ENCODE measurements at places on chromosomes 7 and 10.

DNA sequence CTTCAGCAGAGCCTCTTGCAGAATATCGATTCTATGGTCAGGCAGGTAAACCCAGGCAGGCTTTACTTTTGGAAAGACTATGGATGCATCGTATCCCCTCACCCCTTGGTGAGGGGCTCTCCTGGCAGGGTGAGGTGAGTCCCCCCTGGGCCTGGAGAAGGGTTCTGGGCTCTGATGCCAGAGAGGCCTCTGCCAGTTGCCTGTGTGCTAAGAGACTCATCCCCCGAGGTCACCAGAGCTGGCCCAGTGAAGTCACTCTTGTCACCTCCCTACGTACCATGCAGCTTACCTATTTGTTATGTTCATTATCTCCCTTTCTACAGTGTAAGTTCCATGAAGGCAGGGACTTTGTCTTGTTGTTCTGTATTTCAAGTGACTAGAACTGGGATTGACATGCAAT lies 51.3 kb downstream of the TSPAN15 start:
- peak; percentile 0 for DNase-seq

DNA sequence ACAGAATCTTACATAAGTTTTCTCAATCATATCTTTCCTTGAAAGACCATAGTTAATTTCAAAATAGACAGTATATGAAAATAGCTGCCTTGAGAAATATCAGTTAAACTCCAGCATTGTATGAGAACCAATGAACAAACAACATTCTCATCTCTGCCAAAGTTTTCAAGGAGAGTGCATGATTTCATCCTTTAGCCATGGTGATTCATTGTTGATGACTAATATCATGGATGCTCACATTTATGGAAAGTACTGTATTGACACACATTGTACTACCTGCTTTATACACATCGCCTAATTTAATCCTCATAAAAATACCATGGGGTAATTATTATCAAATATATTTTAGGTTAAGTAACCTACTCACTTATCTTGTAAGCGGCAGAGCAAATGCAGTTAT lies 250.3 kb downstream of the CNTNAP2 start:
- DNase-seq, result no peak

GRCh38 chr7:3358991-3359390 lies 57.9 kb downstream of the SDK1 start:
- DNase-seq, result no peak

DNA sequence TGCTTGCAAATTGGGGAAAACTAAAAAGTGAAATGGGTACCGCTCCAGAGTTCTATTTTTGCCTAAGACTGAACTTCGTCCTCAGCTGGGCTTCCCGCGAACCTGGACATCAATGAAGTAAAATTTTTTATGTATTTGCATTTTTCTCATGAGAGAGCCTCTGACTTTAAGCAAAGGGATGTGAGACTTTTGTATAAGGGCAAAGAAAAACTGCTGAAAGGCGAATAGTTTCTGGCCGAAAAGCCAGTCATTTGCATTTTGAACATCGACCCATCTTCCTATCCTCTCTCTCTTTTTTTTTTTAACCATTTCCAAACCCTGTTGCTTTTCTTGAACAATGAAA lies 573 bp downstream of the PMPCB start:
- DNase-seq, result no peak

DNA sequence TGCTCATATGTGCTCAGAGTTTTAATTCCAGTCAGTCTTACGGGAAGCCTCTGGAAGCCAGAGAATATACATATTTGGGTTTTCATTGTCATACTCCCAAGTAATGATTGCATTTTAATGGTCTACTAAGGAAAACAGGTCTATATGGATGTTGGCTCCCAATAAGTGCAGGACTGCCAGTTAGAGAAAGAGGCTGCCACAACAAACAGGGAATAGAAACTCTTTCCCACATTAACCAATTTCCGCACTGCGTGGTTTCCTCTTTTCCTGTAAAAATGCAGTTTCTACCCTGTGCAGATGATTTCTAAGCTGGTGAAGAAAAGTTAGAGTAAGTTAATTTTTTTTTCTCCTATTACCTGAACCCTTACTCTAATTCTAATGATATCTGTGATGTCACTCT lies 78.2 kb downstream of the CCSER2 start:
- DNase-seq, result no peak

GRCh38 chr7:69189406-69189805 lies 408.9 kb upstream of the AUTS2 start:
- DNase-seq, result peak; percentile 51

GRCh38 chr7:131836733-131837132 lies 280.3 kb upstream of the PODXL start:
- no peak for DNase-seq

DNA sequence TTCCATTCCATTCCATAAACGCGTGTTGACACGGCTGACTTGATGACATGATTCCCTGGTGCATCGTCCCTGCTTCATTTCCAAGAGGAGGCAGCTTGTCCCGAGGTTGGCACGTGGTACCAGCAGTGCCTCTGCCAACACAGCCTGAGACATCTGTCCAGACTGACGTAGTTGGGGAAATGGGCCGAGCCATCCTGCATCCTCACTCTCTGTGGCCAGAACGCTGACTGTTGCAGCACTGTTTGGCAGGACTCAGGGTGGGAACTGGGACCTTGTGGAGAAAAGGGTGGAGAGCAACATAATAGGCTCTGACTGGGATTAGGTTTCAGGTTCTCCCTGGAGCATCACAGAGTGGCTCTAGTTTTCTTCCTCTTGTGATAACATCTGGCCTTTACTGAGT lies 118.6 kb upstream of the BTBD16 start:
- no peak for DNase-seq

GRCh38 chr10:49446031-49446430 lies 50.1 kb upstream of the DRGX start:
- no peak for DNase-seq

DNA sequence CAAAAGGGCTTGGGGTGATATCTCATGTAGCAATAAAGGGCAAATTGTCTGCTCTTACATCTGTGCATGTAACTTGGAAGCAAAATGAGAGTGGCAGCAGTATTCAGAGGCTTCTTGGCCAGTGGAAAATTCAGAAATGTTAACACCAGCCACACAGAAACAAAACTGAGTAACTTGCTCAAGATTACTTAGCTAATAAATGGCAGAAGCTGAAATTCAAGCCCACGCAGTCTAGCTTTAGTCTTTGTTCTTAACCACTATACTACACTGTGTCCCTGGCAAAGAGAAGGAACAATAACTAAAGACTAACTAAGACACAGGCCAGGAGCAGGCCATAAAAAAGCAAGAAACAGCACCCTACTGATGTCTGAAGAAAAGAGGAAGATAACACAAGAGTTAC lies 185.9 kb upstream of the ASAH2 start:
- DNase-seq, result no peak

DNA sequence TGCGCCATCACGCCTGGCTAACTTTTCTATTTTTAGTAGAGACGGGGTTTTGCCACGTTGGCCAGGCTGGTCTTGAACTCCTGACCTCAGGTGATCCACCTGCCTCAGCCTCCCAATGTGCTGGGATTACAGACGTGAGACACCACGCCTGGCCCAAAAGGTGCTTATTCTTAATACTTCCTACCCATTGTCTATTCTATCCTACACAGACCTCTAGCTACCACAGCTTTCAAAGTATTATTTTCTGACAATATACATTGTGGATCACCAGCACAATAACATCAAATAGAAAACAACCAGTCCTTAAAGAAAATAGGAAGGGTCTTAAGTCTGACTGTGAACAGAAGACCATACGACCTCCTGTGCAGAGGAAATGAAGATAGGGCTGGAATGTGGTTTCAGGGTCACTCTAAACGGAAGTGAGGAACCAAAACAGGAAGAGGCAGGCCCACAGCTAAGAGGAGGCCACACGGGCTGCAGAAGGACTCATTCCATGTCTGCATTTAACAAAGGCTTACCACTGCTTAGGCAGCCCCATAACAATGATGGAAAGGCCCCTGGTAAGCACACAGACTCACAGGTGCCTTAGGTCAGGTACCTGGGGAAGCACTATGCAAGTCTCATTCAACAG lies 115.2 kb downstream of the ZFAND4 start:
- no peak for DNase-seq

DNA sequence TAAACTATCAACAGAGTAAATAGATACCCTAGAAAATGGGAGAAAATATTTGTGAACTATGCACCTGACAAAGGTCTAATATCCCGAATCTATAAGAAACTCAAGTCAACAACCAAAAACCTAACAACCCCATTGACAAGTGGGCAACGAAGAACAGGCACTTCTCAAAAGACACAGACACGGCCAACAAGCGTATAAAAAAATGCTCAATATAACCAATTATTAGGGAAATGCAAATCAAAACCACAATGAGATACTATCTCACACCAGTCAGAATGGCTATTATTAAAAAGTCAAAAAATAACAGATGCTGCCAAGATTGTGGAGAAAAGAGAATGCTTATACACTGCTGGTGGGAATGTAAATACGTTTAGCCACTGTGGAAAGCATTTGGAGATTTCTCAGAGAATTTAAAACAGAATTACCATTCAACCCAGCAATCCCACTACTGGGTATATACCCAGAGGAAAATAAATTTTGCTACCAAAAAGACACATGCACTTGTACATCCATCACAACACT lies 63.2 kb upstream of the CAV2 start:
- DNase-seq, result no peak

GRCh38 chr7:45593121-45593541 lies 19.0 kb downstream of the ADCY1 start:
- no peak for DNase-seq

DNA sequence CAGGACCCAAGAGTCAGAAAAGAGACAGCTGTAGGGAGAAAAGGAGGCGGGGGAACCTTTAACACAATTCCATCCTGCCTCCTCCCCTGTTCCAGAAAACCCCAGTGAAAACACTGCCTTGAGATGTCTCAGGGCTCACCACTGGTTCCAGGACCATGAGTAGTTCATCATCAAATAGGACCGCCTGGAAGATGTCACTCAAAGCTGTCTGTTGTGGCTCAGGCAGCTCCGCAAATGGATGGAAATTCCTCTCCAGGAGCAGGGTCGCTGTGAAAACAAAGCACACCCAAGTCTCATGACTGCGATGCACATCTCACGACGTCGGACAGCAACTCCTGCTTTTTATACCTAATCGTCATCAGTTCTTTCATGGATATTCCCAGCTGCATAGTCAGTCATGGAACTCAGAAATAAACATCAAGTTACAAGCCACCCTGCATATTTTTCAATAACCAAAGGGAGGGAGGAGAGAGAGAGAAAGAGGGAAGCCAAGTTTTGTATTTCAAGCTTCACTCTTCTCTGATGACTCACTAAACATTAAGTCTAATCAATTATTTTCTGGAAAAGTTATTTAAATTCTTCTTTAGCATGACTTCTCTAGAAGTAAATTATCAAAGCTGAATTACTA lies 49.2 kb downstream of the GSDME start:
- no peak for DNase-seq

GRCh38 chr10:127431525-127431924 lies 117.6 kb upstream of the NPS start:
- no peak for DNase-seq

GRCh38 chr10:95217476-95217875 lies 23.4 kb downstream of the ACSM6 start:
- no peak for DNase-seq

DNA sequence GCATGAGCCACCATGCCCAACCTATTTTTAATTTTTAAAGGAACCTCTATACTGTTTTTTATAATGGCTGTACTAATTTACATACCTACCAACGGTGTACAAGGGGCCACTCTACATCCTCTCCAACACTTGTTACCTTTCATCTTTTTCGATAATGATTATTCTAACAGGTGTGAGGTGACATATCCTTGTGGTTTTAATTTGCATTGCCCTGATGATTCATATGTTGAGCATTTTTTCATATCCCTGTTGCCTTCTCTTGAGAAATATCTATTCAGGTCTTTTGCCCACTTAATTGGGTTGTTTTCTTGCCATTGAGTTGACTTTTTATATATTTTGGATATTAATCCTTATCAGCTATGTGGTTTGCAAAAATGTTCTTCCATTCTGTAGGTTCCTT lies 167.0 kb downstream of the CTTNBP2 start:
- no peak for DNase-seq

GRCh38 chr10:48770561-48771089 lies 86.0 kb downstream of the WDFY4 start:
- no peak for DNase-seq

GRCh38 chr10:124213899-124214510 lies 120.6 kb upstream of the CHST15 start:
- no peak for DNase-seq

GRCh38 chr10:31866118-31866670 lies 62.4 kb downstream of the ARHGAP12 start:
- no peak for DNase-seq

DNA sequence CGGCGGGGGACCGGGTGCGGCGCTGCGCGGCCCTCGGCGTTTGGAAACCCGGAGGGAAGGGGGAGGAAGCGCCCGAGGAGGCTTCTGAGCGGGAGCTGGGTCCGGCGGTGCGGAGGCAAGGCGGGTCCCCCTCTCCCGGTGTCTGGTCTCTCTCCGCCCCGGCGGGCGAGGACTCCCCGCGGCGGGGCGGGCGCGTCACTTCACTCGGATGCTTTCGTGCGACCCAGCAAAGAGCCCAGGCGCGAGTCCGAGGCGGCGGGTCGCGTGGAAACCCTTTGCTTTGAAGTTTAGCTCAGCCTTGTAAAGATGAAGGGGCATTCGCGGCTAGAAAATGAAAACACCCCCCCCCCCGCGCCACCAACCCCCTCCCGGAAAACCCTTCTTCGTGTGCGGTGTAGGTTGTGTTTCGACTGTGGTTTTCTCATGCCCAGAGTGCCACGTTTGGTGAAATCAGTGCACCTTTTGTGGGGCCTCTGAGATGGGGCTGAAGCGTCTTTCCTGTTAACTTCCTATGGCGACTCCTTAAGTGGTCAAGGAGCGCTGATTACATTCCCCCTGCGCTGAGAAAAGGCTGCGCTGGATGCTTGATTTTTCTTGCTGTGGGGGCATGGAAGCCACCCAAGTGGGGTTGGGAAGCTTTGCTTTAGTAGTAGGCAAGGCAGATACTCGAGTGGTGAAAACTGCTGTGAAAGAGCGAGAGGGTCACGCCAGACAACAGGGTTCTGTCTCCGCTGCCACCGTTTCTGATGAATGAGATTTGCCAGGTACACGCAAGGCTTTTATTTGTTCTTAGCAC lies 876 bp downstream of the GNAI1 start:
- peak; percentile 75 for DNase-seq

- DNase-seq, result no peak
Observed at GRCh38 chr10:4581929-4582328, 244.1 kb upstream of the AKR1E2 start.

DNA sequence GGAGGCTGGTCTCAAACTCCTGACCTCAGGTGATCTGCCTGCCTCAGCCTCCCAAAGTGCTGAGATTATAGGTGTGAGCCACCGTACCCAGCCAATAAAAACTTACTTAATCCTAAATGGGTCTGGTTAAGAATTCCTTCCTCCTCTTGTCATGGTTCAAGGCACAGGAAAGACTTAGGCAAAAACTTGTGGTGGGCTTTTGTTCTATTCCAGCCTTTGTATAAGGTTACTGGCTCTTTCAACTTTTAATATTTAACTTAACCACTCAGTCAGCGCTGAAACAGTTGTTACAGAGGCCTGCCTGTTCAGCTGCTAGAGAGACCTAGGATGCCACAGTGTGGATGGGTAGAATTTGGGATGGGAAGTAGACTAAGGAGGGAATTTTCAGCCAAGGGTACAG lies 28.1 kb upstream of the GARS1 start:
- no peak for DNase-seq
